ENCODE measurements at places on chromosomes 3 and 15.

GRCh38 chr3:132870541-132870940 lies 148.3 kb upstream of the NPHP3 start:
- no peak for DNase-seq

- no peak for DNase-seq
Observed at GRCh38 chr3:170709046-170709445, 123.2 kb upstream of the SLC7A14 start.

- DNase-seq, result no peak
Observed at GRCh38 chr3:113273011-113273410, 61.7 kb downstream of the BOC start.

DNA sequence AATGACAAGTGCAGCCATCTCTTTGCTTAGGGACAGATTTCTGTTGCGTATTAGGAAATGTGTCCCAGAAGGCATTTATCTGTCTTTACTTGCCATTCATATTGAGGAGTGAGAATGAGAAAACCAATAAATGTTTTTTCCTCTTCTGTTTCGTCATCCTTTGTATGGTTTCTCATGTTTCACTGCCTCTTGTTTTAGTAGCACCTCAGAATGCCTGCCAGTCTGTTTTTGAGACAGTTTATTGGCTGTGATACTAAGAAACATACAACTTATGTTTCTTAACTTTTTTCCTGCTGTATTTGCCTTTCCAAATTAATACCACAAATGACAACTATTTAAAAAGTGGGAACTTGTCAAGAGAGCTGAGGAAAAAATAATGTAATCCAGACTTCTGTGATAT lies 390.2 kb upstream of the GOLIM4 start:
- no peak for DNase-seq

GRCh38 chr3:142819179-142819578 lies 69.7 kb downstream of the PCOLCE2 start:
- DNase-seq, result no peak

Measured in stimulated activated CD4-positive, alpha-beta T cell treated with anti-CD3 and anti-CD28 coated beads, Interleukin-1b, Interleukin-23, amount 100 ng/mL, for 1 hour (primary cell).